Activated CD4-positive, CD25-positive, alpha-beta regulatory T cell treated with anti-CD3 and anti-CD28 coated beads, Interleukin-2, amount 50 U/mL, for 16 hours (primary cell): ENCODE measurements at places on chromosomes 7 and 10.

GRCh38 chr10:30154561-30154960 lies 95.2 kb upstream of the JCAD start:
- DNase-seq, result no peak

- DNase-seq, result no peak
Measured at GRCh38 chr10:124579011-124579399, 117.4 kb downstream of the LHPP start.

- DNase-seq, result no peak
Measured at GRCh38 chr7:117230276-117231046, 92.4 kb downstream of the WNT2 start.

DNA sequence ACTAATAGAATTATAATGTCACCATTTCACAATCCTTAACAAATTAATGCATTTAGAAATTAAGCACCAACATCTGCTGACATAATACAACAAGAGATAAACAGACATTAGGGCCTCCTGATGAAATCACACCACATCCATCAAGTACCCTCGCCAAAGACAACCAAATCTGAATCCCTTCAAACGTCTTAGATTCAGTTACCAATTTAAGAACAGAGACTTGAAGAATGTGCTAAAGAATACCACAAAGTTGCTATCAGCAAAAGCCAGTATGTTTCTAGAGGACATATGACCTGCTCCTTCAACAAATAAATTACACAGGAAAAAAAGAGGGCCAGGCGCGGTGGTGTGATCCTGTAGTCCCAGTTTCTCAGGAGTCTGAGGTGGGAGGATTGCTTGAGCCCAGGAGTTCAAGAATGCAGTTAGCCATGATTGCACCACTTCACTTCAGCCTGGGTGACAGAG lies 144.5 kb downstream of the REEP3 start:
- DNase-seq, result no peak

GRCh38 chr10:5684318-5684970 lies at the start of gene TASOR2:
Gene TASOR2, plus strand, starts transcription at chr10:5684838. Its CDS starts 35,805 bp downstream, at chr10:5720643.
- peak; percentile 93 for DNase-seq

DNA sequence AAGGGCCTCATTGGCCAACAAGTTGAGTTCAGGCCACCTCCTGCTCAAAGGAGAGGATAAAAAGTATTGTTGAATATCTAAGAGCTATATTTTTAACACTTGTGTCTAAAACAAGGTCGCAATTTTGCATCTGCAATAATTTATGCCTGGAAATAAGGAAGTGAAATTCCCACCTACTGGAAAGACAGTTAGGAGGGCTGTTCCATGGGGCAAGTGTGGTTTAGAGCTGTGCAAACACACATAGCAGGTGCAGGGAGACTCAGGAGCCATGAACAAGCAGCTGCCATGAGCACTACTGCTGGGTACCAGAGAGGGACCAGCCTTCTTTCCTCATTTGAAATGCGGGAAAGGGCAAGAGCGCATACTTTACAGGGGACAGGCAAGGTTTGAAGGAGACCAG lies 35.5 kb upstream of the IKZF1 start:
- no peak for DNase-seq

GRCh38 chr10:14904316-14904732 lies 25.7 kb downstream of the SUV39H2 start:
- no peak for DNase-seq
